Psoas muscle (tissue), 8 donors: ENCODE measurements at places on chromosomes 2 and 18. TPM values are rescaled to one million over a fixed set of nuclear protein-coding genes. Genes with fewer than 3 reads are reported as not detected.

Gene PLEK
- 2.3 TPM for total RNA-seq

Gene CHAC2
- 3.5 TPM for total RNA-seq

Gene SNORC
- total RNA-seq, result 0.57 TPM

Gene ERICH2
- 0.64 TPM for total RNA-seq

Gene SRD5A2
- 0.10 TPM for total RNA-seq

Gene CIB4
- not detected for total RNA-seq

GRCh38 chr2:118065015-118065706, 23.1 kb upstream of the INSIG2 start:
- H3K4me3 ChIP-seq, result no peak overlapping the region
- no peaks in the 10 kb centered on the region for H3K36me3 ChIP-seq
- H3K4me1 ChIP-seq, result no peaks in the 10 kb centered on the region
- peaks cover 4% of the 10 kb centered on the region for H3K27me3 ChIP-seq
- no peak overlapping the region for H3K27ac ChIP-seq

DNA sequence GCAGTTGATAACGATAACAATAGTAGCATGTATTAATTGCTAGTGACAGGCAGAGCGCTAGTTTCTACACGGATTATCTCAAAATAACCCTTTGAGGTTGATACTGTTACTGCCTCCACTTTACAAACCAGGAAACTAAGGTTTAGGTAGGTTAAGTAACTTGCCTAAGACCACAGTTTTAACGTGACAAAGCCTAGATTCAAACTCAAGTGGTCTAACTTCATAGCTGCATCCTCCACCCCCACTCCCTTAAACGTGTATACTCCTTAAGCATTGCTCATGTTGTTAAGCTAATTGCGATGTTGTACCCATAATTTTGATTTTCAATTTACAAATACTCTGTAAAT, 1.2 kb downstream of the ME2 start:
- H3K27ac ChIP-seq, result no peak overlapping the region
- peaks cover 14% of the 10 kb centered on the region for H3K4me1 ChIP-seq
- peak overlapping the region; percentile 99 for H3K4me3 ChIP-seq

DNA sequence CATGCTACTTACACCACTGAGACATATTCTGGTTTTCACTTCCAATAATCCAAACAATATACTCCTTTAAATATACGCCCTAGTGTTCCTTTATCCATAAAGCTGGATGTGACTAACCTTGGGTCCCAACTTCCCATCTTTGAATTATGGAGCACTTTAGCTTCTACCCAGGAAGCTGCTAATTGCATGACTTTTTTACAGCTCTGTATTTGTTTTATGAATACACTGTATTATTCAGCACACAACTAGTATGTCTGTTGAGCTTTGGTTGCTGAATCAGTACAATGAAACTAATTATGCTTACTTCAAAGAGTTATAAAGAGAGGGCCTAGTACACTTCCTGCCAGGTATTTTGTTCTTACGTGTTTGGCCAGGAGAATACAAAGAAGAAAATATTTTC, 118.5 kb downstream of the BAZ2B start:
- H3K4me1 ChIP-seq, result peaks cover 5% of the 10 kb centered on the region
- H3K4me3 ChIP-seq, result no peak overlapping the region
- peaks cover 4% of the 10 kb centered on the region for H3K36me3 ChIP-seq
- no peaks in the 10 kb centered on the region for H3K27me3 ChIP-seq

GRCh38 chr2:220767591-220768255, 804.4 kb downstream of the EPHA4 start:
- H3K27ac ChIP-seq, result no peak overlapping the region
- H3K4me3 ChIP-seq, result no peak overlapping the region
- no peaks in the 10 kb centered on the region for H3K27me3 ChIP-seq
- H3K36me3 ChIP-seq, result no peaks in the 10 kb centered on the region
- no peak for DNase-seq

DNA sequence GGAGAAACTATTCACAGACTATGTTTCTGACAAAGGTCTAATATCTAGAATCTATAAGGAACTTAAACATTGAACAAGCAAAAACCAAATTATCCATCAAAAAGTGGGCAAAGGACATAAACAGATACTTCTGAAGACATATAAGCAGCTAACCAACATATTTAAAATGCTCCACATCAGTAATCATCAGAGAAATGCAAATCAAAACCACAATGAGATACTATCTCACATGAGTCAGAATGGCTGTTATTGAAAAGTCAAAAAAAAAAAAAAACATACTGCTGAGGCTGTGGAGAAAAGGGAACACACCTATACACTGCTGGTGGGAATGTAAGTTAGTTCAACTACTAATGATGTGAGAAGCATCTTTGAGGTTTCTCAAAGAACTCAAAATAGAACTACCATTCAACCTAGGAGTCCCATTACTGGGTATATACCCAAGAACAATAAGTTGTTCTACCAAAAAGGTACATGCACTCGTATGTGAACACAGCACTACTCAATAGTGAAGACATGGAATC, 220.4 kb upstream of the TFPI start:
- DNase-seq, result no peak
- H3K27ac ChIP-seq, result no peak overlapping the region
- no peaks in the 10 kb centered on the region for H3K27me3 ChIP-seq
- H3K4me1 ChIP-seq, result no peaks in the 10 kb centered on the region

GRCh38 chr2:181516992-181517391, 59.8 kb downstream of the ITGA4 start:
- no peak overlapping the region for H3K4me3 ChIP-seq
- DNase-seq, result no peak
- H3K27ac ChIP-seq, result no peak overlapping the region

- DNase-seq, result no peak
- H3K27me3 ChIP-seq, result peaks cover 21% of the 10 kb centered on the region
- H3K36me3 ChIP-seq, result no peaks in the 10 kb centered on the region
- H3K4me1 ChIP-seq, result no peaks in the 10 kb centered on the region
- H3K4me3 ChIP-seq, result no peak overlapping the region
- no peak overlapping the region for H3K27ac ChIP-seq
These were observed 67.8 kb upstream of the SALL3 start for GRCh38 chr18:78911751-78912283.

GRCh38 chr2:10382354-10383061, 65.6 kb downstream of the ODC1 start:
- H3K4me3 ChIP-seq, result no peak overlapping the region
- H3K27me3 ChIP-seq, result no peaks in the 10 kb centered on the region
- no peak overlapping the region for H3K27ac ChIP-seq
- no peaks in the 10 kb centered on the region for H3K36me3 ChIP-seq

GRCh38 chr2:69493268-69493667, 56.0 kb upstream of the NFU1 start:
- H3K27ac ChIP-seq, result no peak overlapping the region
- H3K27me3 ChIP-seq, result no peaks in the 10 kb centered on the region
- H3K4me1 ChIP-seq, result no peaks in the 10 kb centered on the region
- H3K36me3 ChIP-seq, result peaks cover 2% of the 10 kb centered on the region
- no peak overlapping the region for H3K4me3 ChIP-seq
- DNase-seq, result no peak

GRCh38 chr2:144402251-144402650, 117.7 kb downstream of the ZEB2 start:
- peaks cover 15% of the 10 kb centered on the region for H3K4me1 ChIP-seq
- H3K4me3 ChIP-seq, result no peak overlapping the region
- H3K27me3 ChIP-seq, result no peaks in the 10 kb centered on the region
- peak; percentile 39 for DNase-seq
- H3K27ac ChIP-seq, result peak overlapping the region; percentile 18
